Left ventricle myocardium inferior (tissue), 1 donor: ENCODE measurements at places on chromosomes 12 and 14. TPM values are rescaled to one million over a fixed set of nuclear protein-coding genes. Genes with fewer than 3 reads are reported as not detected.
A peak's percentile ranks its signal among the peaks of the same experiment; 100 is the strongest.

GRCh38 chr14:36659010-36659821 lies 2.4 kb upstream of the PAX9 start:
- H3K36me3 ChIP-seq: no peaks in the 10 kb centered on the region
- H3K4me1 ChIP-seq: peaks cover 88% of the 10 kb centered on the region
- H3K27me3 ChIP-seq: peaks cover 100% of the 10 kb centered on the region
- DNase-seq: no peak
- no peak overlapping the region for H3K4me3 ChIP-seq
- no peak overlapping the region for H3K27ac ChIP-seq

DNA sequence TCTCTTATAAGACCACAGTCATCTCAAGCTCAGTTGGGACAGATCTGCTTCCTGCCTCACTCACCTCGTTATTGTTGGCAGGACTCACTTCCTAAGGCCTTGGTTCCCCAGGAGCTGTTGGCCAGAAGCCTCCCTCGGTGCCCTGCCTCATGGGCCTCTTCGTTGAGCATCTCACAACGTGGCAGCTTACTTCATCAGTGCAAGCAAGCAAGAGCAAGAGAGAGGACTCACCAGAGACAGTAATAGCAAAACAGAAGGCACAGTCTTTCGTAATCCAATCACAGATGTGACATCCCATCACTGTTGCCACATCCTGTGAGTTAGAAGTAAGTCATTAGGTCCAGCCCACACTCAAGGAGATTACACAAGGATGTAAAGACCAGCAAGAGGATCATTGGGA lies 5.1 kb upstream of the NUMB start:
- H3K4me1 ChIP-seq: peaks cover 70% of the 10 kb centered on the region
- peak overlapping the region; percentile 85 for H3K27ac ChIP-seq
- DNase-seq: no peak
- no peaks in the 10 kb centered on the region for H3K27me3 ChIP-seq
- no peaks in the 10 kb centered on the region for H3K36me3 ChIP-seq

DNA sequence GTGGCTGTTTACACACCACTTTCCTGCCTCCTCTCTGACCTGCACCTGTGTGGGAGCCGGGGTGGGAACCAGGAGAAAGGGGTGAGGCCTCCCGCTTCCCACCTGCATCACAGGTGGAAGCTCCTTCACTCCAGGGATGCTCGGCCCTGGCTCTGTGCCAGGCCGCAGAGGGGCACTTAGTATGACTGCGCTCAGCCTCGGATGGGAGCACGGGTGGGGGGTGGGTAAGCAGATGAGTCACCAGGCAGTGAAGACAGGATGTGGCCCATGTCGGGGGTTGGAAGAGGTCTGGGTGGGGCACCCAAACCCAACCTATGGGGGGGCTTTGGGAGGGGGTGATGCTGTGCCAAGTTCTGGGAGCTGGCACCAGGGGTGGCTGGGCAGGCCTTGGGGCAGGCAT lies 7.4 kb upstream of the CYP46A1 start:
- peaks cover 10% of the 10 kb centered on the region for H3K4me1 ChIP-seq
- H3K27ac ChIP-seq: peak overlapping the region; percentile 57
- H3K36me3 ChIP-seq: no peaks in the 10 kb centered on the region
- DNase-seq: no peak
- no peak overlapping the region for H3K4me3 ChIP-seq
- H3K27me3 ChIP-seq: peaks cover 28% of the 10 kb centered on the region

GRCh38 chr12:38328306-38328895 lies 11.8 kb downstream of the ALG10B start:
- H3K27me3 ChIP-seq: no peaks in the 10 kb centered on the region
- H3K4me1 ChIP-seq: peaks cover 4% of the 10 kb centered on the region
- no peak overlapping the region for H3K4me3 ChIP-seq
- DNase-seq: no peak
- H3K27ac ChIP-seq: no peak overlapping the region

DNA sequence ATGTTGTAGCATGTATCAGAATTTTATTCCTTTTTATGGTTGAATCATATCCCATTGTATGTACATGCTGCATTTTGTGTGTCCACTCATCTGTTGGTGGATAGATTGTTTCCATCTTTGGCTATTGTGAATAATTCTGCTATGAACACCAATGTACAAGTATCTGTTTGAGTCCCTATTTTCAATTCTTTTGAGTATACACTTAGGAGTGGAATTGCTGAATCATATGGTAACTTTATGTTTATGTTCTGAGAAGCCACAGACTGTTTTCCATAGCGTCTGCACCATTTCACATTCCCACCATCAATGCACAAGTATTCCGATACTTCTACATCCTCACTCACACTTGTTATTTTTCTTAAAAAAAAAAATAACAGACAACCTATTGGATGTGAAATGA lies 91.5 kb downstream of the ARF6 start:
- H3K4me1 ChIP-seq: peaks cover 15% of the 10 kb centered on the region
- H3K27ac ChIP-seq: no peak overlapping the region
- DNase-seq: no peak
- H3K4me3 ChIP-seq: no peak overlapping the region

DNA sequence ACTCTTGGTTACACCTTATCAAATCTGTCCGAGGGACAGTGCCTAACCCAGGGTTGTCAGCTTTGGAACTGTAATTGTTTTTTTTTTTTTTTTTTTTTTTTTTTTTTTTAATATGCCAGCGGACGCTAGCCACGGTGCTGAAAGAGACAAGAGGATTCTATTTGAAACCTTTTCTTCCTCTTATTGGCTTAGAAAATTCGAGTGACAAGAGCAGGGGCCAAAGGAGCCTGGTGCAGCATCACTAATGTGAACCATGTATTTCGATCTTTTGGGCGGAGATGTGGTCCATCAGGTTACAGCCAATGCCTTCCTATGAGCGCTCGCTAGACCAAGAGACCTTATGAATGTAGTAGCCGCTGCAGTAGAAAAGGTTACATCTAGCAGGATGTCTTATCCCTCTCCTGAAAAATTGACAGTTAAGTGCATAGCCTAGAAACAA lies 922 bp downstream of the PTPRR start:
- H3K4me3 ChIP-seq: no peak overlapping the region
- no peak overlapping the region for H3K27ac ChIP-seq
- H3K4me1 ChIP-seq: no peaks in the 10 kb centered on the region
- no peak for DNase-seq

DNA sequence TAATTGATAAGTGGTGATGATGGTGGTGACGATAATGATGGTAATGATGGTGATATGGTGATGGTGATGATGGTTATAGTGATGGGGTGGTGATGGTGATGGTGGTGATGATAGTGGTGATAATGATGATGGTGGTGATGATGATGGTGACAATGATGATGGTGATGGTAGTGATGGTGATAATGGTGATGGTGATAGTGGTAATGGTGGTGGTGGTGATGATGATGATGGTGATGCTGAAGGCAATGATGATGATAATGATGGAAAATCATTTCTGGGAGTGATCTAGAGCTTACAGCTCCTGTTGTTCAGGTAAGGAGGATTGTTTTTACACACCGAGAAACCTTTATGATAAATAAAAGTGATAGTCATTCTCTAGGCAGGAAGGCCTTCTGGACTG lies 33.9 kb downstream of the CCDC63 start:
- no peak for DNase-seq
- no peak overlapping the region for H3K27ac ChIP-seq
- no peaks in the 10 kb centered on the region for H3K36me3 ChIP-seq
- no peaks in the 10 kb centered on the region for H3K27me3 ChIP-seq
- H3K4me1 ChIP-seq: peaks cover 6% of the 10 kb centered on the region

GRCh38 chr14:90275820-90276219 lies 19.5 kb downstream of the PSMC1 start:
- H3K4me1 ChIP-seq: peaks cover 37% of the 10 kb centered on the region
- DNase-seq: no peak
- no peaks in the 10 kb centered on the region for H3K27me3 ChIP-seq

GRCh38 chr12:21941506-21942376 lies 515 bp upstream of the ABCC9 start:
- DNase-seq: peak; percentile 71
- H3K4me1 ChIP-seq: peaks cover 34% of the 10 kb centered on the region
- H3K27me3 ChIP-seq: peaks cover 33% of the 10 kb centered on the region
- H3K27ac ChIP-seq: peak overlapping the region; percentile 95

DNA sequence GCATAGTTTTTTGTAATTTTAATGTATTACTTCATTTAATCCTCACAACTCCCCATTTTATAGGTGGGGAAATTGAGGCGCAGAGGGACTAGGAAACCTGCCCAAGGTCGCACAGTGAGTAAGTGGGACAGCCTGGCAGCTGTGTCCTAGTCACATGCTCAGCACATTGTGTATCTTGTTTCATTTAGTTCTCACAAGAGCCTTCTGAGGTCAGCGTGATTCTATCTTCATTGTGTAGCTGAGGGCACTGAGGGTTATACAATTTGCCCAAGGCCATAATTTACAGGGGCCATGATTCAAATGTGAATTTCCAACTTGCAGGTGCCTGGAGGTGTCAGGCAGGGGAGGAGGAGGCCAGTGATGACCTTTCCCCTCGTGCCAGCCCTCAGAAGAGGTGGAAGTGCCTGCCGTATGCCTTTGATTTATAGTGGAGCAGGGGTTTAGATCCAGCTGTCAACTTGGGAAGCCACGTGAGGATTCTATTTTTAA lies 30.3 kb upstream of the SMOC1 start:
- DNase-seq: no peak
- H3K27ac ChIP-seq: no peak overlapping the region
- peaks cover 74% of the 10 kb centered on the region for H3K27me3 ChIP-seq
- no peaks in the 10 kb centered on the region for H3K36me3 ChIP-seq
- H3K4me3 ChIP-seq: no peak overlapping the region
- H3K4me1 ChIP-seq: no peaks in the 10 kb centered on the region

GRCh38 chr14:92690171-92691011 lies 58.0 kb downstream of the LGMN start:
- H3K36me3 ChIP-seq: peaks cover 6% of the 10 kb centered on the region
- no peaks in the 10 kb centered on the region for H3K27me3 ChIP-seq
- H3K4me3 ChIP-seq: no peak overlapping the region
- H3K4me1 ChIP-seq: peaks cover 42% of the 10 kb centered on the region
- no peak overlapping the region for H3K27ac ChIP-seq

DNA sequence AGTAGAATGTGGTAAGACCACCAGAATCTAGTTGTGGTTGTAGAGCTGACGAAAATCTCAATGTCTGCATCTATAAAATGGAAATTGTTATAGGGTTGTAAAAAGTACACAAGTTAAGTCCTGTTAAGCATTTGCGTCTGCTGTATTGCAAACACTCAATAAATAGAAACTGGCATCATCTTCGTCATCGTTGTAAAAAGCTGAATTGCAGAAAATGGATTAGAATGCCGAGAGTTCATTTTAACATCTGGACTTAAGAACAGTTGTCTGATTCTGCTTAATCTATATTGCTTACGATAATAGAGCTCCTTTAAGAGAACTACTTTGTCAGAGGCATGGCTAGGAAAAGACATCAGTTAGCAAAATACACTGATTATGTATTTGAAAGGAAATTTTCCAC lies 33.2 kb downstream of the KCNMB4 start:
- no peak overlapping the region for H3K4me3 ChIP-seq
- peaks cover 11% of the 10 kb centered on the region for H3K36me3 ChIP-seq

GRCh38 chr12:51381226-51382079 lies 9.8 kb downstream of the GALNT6 start:
- no peak overlapping the region for H3K27ac ChIP-seq
- H3K36me3 ChIP-seq: no peaks in the 10 kb centered on the region
- H3K27me3 ChIP-seq: no peaks in the 10 kb centered on the region
- H3K4me3 ChIP-seq: no peak overlapping the region
- H3K4me1 ChIP-seq: peaks cover 4% of the 10 kb centered on the region

- peak overlapping the region; percentile 52 for H3K27ac ChIP-seq
- H3K36me3 ChIP-seq: no peaks in the 10 kb centered on the region
- H3K4me3 ChIP-seq: no peak overlapping the region
- H3K27me3 ChIP-seq: peaks cover 8% of the 10 kb centered on the region
- peaks cover 9% of the 10 kb centered on the region for H3K4me1 ChIP-seq
Observed at GRCh38 chr12:27861428-27862167, 81.6 kb upstream of the MANSC4 start.

DNA sequence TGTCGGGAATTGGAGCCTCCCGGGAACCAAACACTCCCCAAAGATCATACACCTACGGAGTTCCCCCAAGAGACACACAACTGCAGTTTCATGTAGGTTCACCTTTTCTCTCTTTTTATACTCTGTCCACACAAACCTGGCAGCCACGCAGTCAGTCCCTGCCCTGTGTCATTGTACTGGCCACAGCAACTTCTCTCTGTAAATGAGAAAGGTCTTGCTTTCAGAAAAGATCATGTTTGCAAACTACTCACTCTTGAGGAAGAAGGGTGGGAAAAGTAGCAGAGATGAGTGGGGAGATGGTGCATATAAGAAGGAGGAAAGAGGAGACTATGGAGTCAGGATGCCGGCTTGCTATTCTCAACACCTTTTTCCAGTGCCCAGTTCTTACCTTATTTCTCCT lies 10.4 kb downstream of the ANG start:
- no peak overlapping the region for H3K27ac ChIP-seq
- H3K4me1 ChIP-seq: peaks cover 5% of the 10 kb centered on the region
- no peak overlapping the region for H3K4me3 ChIP-seq
- no peak for DNase-seq

DNA sequence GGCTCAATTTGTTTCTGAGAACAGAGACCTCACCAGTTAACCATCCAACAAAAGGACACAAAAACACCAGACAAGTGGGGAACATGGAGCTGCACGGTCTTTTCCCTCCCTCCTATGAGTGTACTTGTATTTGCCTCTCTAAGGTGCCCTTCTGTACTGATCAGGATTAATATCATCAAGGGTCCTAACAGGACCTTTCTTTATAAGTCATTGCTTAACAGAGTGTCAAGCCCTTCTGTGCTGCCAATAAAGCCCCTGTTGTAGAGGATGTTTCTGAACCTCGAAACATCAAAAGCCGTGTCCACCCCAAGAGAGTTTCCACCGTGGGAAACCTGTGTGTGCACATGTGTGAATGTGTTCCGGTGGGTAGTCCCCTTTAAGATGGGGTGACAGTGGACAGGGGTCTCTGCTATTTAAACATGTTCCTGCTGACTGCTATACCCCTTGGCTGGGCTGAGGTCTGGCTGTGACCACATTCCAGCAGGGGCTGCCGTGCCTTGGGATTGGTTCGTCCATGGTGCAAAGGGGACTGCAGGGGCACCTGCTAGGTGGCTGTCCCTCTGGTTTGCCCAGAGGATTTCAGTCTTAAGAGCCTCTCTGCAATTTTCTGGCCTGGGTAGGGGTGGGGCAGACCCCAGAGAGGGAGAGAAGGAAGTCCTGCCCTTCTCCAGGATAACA lies 6.0 kb downstream of the ESRRB start:
- DNase-seq: no peak
- H3K27me3 ChIP-seq: peaks cover 78% of the 10 kb centered on the region
- H3K27ac ChIP-seq: no peak overlapping the region
- H3K4me3 ChIP-seq: no peak overlapping the region
- no peaks in the 10 kb centered on the region for H3K36me3 ChIP-seq

GRCh38 chr12:67025543-67026114 lies 243.5 kb upstream of the CAND1 start:
- H3K27me3 ChIP-seq: peaks cover 7% of the 10 kb centered on the region
- H3K36me3 ChIP-seq: no peaks in the 10 kb centered on the region
- DNase-seq: no peak
- H3K27ac ChIP-seq: no peak overlapping the region

- peaks cover 21% of the 10 kb centered on the region for H3K36me3 ChIP-seq
- DNase-seq: no peak
- no peaks in the 10 kb centered on the region for H3K27me3 ChIP-seq
- no peak overlapping the region for H3K27ac ChIP-seq
- no peaks in the 10 kb centered on the region for H3K4me1 ChIP-seq
Observed at GRCh38 chr14:105267820-105268548, 19.7 kb downstream of the BTBD6 start.

Gene ZBTB42
- total RNA-seq: 5.7 TPM

Gene ARID2
- total RNA-seq: 15.7 TPM

Gene ANKRD33
- not detected for total RNA-seq

Gene KCNA5
- total RNA-seq: 2.6 TPM

Gene OR6C4
- not detected for total RNA-seq

Gene TEX52
- total RNA-seq: not detected

Gene TTC6
- not detected for total RNA-seq

Gene KLRG1
- total RNA-seq: 6.9 TPM

Gene CLEC14A
- total RNA-seq: 34.3 TPM

Gene MIPOL1
- 8.9 TPM for total RNA-seq

Gene CEBPE
- not detected for total RNA-seq
